Stimulated activated CD8-positive, alpha-beta memory T cell treated with anti-CD3 and anti-CD28 coated beads, Interleukin-7, amount 100 ng/mL, for 4 hours (primary cell): ENCODE measurements at places on chromosomes 7 and 10.

DNA sequence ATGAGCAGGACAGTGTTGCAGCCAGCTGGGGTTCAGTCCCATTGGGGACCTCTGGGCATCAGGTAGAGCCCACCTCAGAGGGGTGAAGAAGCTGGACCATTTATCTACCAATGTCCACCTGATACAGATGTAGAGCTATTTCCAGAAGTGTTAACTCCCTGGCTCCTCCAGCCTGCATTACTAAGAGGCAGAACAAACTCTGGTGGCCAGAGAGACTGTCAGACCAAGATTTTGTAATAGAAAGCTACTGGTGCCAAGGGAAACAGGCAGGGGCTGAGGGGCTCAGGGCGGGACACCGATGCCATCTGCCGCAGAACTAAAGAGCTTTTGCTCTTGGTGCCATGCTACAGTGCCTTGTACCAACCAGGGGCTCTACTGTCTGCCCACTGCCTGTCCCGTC, 268.2 kb upstream of the HABP2 start:
- DNase-seq, result no peak

GRCh38 chr10:131635564-131636015, 265.2 kb upstream of the PPP2R2D start:
- DNase-seq, result no peak

- DNase-seq, result no peak
Measured at GRCh38 chr7:92987538-92987937, 130.2 kb downstream of the SAMD9 start.

DNA sequence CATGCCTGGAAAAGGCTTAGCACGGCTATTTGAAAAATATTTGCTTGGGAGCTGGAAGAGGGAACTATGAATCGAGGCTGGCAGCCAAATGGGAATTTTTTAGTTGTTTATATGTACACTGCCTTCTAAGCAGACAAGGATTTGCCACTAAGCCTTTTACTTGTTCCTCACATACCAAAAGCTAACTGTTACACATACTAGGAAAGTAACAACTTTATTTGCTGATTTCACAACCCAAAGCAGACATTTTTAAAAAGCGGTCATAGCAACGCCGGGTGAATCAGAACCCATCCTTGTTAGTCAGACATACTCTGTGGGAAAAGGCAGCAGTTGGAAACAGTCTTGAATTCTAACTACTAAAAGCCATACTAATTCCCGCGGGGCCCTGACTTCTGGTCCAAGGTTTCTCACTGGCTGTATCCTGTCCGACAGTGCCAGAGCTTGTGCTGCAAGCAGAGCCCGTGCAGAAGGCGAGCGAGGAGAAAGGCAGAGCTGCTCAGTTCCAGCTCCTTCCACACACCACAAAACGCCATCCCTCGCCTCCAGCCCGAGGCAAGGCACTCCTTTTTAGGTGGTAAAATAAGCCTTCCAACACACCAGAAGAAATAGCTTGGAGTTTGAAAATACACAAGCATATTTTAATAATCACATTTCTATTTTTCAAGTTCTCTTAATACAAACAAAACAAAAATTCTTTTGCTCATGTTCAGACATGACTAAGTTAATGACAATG, 89.2 kb downstream of the RNF216 start:
- no peak for DNase-seq

DNA sequence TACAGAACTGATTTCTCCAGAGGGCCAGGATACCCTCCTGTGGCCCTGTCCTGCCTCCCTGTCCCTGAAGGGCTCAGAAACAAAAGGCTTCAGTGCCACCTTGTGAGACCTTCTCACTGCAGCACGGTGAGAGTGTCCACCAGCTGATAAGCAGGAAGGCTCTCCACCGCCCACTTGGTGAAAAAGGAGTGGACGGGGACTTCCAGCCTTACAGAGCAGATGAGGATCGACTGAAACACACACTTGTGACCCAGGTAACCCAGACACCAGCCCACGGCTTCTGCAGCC, 330.1 kb downstream of the GRID1 start:
- DNase-seq, result no peak

DNA sequence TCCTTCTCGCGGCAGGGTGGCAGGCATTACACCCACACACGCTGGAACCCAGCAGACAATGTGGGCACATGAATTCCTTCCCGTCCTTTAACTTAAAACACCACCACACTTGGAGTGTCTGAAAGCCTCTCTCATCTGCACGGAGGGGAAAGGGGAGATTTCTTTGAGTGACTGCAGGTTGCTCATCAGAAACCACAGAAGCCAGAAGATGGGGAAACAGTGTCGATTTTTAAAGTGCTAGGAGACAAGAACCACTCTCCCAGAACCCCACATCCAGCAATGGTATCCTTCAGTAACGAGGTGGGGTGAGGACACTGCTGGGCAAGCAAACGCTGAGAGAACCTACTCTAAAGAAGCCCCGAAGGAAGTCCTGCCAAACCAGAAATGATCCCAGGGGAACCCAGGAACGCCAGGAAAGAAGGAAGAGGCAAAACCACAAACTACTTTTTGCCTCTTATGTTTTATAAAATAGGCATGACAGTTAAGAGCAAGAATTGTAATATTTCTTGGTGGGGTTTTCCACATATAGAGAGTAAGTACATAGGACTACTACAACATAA, 254.3 kb downstream of the ELFN1 start:
- no peak for DNase-seq

GRCh38 chr7:4174884-4175283, 507.2 kb upstream of the FOXK1 start:
- no peak for DNase-seq

DNA sequence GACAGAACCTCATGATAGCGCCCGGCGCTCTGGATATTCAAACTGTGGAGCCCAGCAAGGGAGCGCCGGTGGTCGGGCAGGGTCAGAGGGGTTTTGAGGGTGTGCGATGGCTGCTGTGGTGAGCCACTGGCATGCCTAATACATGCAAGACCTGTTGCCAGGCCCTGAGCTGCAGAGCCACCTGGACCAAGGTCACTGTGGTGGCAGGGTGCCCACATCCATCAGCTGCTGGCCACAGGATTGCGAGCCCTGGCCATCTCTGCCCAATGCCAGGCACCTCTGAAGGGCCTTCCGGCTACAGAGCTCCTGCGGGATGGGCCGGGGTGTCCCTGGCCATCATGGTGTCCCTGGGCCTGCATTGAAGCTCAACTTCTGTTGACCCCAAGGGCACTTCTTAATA, 123.0 kb upstream of the TNRC18 start:
- DNase-seq, result no peak

DNA sequence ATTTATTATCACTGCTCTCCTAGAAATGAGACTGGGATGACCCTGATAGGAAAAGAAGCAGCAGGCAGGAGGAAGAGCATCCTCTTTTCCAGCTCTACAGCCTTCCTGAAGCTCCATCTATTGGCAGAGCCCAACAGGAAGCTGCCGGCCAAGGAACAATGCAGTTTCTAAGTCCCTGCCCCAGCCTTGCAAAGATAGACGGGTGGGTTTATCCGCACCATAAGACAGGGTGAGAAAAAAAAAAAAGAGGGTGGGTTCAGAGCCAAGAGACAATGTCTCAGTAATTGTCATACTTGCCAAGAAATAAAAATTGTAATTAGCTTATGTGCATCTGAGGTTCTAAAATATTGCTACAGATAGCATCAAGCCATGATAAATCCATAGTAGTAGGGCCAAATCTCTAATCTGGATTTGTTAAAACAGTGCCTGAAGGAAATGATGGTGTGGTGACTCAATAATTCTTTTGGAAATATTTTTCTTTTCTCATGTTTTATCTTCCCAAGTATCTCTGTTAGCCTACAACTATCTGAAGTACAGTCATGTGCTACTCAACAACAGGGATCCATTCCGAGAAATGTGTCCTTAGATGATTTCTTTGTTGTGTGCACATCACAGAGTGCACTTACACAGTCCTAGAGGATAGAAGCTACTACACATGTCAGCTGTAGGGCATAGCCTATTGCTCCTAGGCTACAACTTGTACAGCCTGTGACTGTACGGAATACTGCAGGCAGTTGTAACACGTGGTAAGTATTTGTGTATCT, 242.9 kb upstream of the CXCL12 start:
- no peak for DNase-seq

GRCh38 chr7:17408904-17409290, 110.4 kb downstream of the AHR start:
- DNase-seq, result no peak

GRCh38 chr7:135664046-135664589, 1.8 kb downstream of the STMP1 start:
- no peak for DNase-seq

DNA sequence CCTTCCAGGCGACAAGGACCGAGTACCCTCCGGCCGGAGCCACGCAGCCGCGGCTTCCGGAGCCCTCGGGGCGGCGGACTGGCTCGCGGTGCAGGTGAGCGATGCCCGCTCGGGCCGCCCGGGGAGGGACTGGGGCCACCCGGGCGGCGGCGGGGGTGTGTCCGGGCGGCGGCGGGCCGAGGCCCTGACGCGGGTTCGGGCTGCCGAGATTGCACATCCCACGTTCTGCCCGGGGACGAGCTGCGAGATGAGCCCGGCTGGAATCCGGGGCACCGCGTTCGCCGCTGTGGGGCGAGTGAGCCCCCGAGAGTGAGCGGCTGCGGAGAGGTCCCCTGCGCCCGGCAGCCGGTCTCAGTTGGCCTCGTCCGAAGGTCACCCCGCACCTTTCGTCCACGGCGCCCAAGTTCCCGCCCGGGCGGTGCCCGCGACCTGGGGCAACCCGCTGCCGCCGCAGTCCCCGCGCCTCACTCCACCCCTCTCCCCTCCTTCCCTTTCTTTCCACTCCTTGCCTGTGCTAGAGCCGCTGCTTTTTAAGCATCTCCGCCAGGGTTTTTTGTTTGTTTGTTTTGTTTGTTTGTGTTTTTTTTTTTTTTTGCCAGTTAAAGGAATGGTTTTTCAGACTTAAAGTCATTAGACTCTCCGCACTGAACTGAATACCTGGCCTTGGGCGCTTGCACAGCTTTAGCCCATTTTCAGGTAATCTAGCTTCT, 515 bp downstream of the RALA start:
- DNase-seq, result peak; percentile 8

GRCh38 chr7:49772916-49773217, 571 bp upstream of the VWC2 start:
- DNase-seq, result no peak

DNA sequence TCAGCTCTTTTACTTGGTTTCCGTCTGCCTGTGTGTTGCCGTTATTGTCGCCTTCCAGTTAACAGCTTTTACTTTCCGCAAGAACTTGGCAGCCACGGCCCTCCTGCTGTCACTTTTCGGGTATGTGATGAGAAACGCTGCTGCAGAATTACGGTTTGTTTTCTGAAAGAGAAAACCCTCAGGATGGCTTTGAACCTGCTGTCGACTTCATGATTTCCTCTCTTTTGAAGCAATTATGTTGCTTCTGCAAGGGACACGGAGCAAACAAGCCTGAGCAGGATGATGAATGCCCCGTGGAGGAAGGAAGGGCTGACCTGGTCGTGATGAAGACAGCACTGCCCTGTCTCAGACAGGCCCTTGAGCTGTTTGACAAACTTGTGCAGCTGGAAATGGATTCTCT, 339.8 kb downstream of the ABCA13 start:
- no peak for DNase-seq

GRCh38 chr7:98200364-98200763, 10.9 kb upstream of the BHLHA15 start:
- no peak for DNase-seq

DNA sequence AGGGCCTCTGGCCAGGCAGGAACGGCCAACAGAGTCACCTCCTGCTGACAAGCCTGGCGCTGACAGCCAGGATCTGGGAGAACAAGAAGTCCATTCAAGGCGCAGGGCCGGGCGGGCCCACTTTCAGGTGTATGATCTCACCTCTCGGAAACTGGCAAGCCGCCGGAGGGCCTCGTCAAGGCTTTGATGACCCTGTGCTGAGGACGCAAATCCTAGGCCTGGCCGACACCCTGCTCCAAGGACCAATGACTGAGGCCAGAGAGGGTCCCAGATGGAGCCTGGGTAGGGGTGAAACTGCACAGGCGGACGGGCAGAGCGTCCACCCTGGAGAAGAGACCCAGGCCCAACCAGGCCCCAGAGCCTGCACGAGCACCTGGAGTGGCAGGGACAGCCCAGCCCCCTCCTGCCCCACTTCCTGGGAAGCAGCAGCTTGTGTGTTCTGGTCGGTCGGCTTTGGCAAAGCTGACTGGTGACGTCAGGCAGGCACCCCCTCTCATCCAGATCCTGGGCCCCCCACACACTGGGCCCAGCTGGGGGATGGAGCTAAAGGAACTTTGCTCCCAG, 30.6 kb downstream of the MYL10 start:
- DNase-seq, result no peak

GRCh38 chr10:47164126-47164799, 135.7 kb upstream of the GDF10 start:
- DNase-seq, result no peak

DNA sequence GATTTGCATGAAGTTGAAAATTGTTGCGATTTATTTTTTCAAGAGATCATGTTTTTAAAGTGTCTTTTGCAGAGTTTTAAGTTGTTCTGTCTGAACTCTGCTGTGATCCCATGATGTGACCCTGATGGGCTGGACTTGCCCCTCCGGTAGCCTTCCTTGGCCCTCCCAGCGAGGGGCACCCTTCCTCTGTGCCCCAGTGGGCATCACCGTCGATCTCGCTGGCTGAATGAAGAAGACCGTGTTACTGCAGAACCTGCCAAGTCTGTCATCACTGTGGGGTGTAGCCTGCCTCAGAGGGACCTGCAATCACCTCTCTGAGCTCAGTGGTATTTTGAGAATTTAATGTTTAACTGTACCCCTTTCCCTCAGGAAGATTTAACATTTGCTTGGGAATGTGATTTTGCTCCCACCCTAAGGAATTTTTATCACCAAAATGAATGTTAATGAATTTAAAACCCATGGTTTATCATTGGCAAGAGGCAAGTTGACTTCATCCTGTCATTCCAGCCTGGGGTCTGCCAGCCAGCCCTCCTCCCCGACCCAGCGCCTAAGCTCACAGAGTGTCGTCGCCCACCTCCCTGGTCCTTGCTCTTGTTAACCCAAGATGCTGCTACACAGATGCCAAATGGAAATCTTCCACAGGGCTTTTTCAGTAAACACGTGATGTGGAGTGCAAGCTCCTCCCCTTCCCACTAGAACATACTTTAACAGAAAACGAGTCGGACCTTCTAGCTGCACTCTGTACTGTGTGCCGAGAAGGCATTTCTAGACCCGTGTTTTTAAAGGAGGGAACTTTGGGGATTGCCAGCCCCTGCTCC, 115.4 kb downstream of the NT5C2 start:
- DNase-seq, result no peak

DNA sequence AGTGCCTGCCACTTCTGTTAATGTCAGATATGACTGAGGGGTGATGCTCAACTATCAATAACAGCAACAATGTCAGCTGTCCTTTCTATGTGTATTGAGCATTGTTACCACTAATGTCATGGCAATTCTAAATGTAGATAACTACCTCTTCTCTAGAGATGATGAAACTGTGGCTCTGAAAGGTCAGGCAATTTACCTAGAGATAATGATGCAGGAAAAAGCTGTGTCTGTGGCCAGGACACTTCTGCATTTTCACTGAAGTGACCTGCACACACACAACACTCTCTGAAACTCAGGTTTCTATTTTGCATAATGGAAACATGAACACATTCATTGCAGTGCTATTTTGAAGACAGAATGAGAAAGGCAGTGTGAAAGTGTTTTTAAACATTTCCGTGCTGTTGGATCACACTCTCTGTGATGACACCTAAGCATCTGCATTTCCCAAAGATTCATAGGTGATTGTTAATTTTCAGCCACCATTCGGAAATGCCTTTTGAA, 148.2 kb downstream of the KCND2 start:
- DNase-seq, result no peak

GRCh38 chr7:74217455-74218342, 7.9 kb downstream of the LAT2 start:
- no peak for DNase-seq
